Type B pancreatic cell (in vitro differentiated cells): ENCODE measurements at places on chromosomes 11 and 22. TPM values are rescaled to one million over a fixed set of nuclear protein-coding genes. Genes with fewer than 3 reads are reported as not detected.

- no peaks in the 10 kb centered on the region for H3K4me1 ChIP-seq
- H3K4me3 ChIP-seq = no peak overlapping the region
- H3K36me3 ChIP-seq = no peaks in the 10 kb centered on the region
- no peaks in the 10 kb centered on the region for H3K27me3 ChIP-seq
These were observed 1.5 kb downstream of the PRR33 start for GRCh38 chr11:1889941-1890855.

GRCh38 chr11:78406568-78407196 is 10.9 kb downstream of the GAB2 start:
- no peak overlapping the region for H3K4me3 ChIP-seq
- DNase-seq = no peak
- H3K27me3 ChIP-seq = no peaks in the 10 kb centered on the region
- no peaks in the 10 kb centered on the region for H3K4me1 ChIP-seq
- H3K27ac ChIP-seq = no peak overlapping the region
- H3K36me3 ChIP-seq = peaks cover 42% of the 10 kb centered on the region

MUC5AC gene
- total RNA-seq = 0.10 and 1.4 TPM in 2 replicates

SOX6 gene
- 8.7 and 24.9 TPM in 2 replicates for total RNA-seq

- no peak overlapping the region for H3K4me3 ChIP-seq
- no peak for DNase-seq
- H3K4me1 ChIP-seq = peaks cover 4% of the 10 kb centered on the region
- peaks cover 15% of the 10 kb centered on the region for H3K36me3 ChIP-seq
- H3K27ac ChIP-seq = no peak overlapping the region
These were observed 60.0 kb downstream of the SPECC1L start for GRCh38 chr22:24330636-24331035.

KIAA1671 gene
- 22.9 and 28.5 TPM in 2 replicates for total RNA-seq

GRCh38 chr22:46578824-46579561 is 41.2 kb upstream of the GRAMD4 start:
- peak overlapping the region; percentile 78 for H3K27ac ChIP-seq
- no peak for DNase-seq

CASP5 gene
- total RNA-seq = 0.95 TPM in 1 of 2 replicates, not detected in the other

GRCh38 chr11:68302670-68303069 is 9.7 kb upstream of the LRP5 start:
- no peak for DNase-seq
- no peaks in the 10 kb centered on the region for H3K27me3 ChIP-seq
- no peak overlapping the region for H3K27ac ChIP-seq
- H3K4me1 ChIP-seq = no peaks in the 10 kb centered on the region
- no peak overlapping the region for H3K4me3 ChIP-seq

- no peak overlapping the region for H3K27ac ChIP-seq
- H3K36me3 ChIP-seq = no peaks in the 10 kb centered on the region
- H3K4me3 ChIP-seq = no peak overlapping the region
- DNase-seq = peak; percentile 58
These were observed 11.3 kb downstream of the C11orf21 start for GRCh38 chr11:2290351-2290841.

DNA sequence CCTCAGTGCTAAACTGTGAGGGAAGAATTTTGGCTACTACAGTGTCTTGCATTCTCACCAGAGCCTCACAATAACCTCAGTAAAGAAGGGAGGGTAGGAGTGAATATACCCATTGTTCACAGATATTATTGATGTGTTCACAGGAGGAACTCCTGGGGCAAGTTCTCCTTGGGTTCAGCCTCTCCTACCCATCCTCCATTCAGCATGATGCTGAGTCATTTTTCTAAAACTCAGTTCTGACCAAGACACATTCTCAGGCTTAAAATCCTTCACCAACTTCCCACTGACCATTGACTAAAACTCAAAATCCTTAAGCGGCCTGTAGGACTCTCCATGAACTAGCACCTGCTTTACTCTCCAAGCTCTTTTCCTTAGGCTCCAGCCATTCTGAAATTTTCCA is 48.7 kb downstream of the SYTL2 start:
- H3K36me3 ChIP-seq = no peaks in the 10 kb centered on the region
- H3K27ac ChIP-seq = no peak overlapping the region
- no peak for DNase-seq
- H3K4me3 ChIP-seq = no peak overlapping the region

GRCh38 chr22:42171946-42172719 is 41.5 kb upstream of the CYP2D6 start:
- peak overlapping the region; percentile 16 for H3K27ac ChIP-seq
- H3K4me1 ChIP-seq = peaks cover 51% of the 10 kb centered on the region
- H3K36me3 ChIP-seq = peaks cover 6% of the 10 kb centered on the region
- no peaks in the 10 kb centered on the region for H3K27me3 ChIP-seq
- DNase-seq = no peak

- H3K4me1 ChIP-seq = peaks cover 12% of the 10 kb centered on the region
- peaks cover 4% of the 10 kb centered on the region for H3K36me3 ChIP-seq
- no peak for DNase-seq
- H3K27me3 ChIP-seq = no peaks in the 10 kb centered on the region
- H3K27ac ChIP-seq = peak overlapping the region; percentile 95
These were observed 1.3 kb downstream of the TRAF6 start for GRCh38 chr11:36508743-36509142.

KLHL22 gene
- total RNA-seq = 34.3 and 38.8 TPM in 2 replicates

GRCh38 chr11:33055375-33055774 is 16.0 kb downstream of the TCP11L1 start:
- H3K4me1 ChIP-seq = peaks cover 21% of the 10 kb centered on the region
- DNase-seq = no peak
- H3K4me3 ChIP-seq = no peak overlapping the region
- peaks cover 10% of the 10 kb centered on the region for H3K36me3 ChIP-seq

GRCh38 chr22:33465554-33465953 is 407.4 kb upstream of the SYN3 start:
- DNase-seq = no peak
- peaks cover 39% of the 10 kb centered on the region for H3K36me3 ChIP-seq
- no peaks in the 10 kb centered on the region for H3K27me3 ChIP-seq
- no peak overlapping the region for H3K27ac ChIP-seq
- no peak overlapping the region for H3K4me3 ChIP-seq
- peaks cover 23% of the 10 kb centered on the region for H3K4me1 ChIP-seq

BLID gene
- total RNA-seq = 0.33 and 0.48 TPM in 2 replicates

- H3K27me3 ChIP-seq = no peaks in the 10 kb centered on the region
- H3K27ac ChIP-seq = no peak overlapping the region
- DNase-seq = no peak
- H3K4me1 ChIP-seq = peaks cover 3% of the 10 kb centered on the region
- H3K36me3 ChIP-seq = no peaks in the 10 kb centered on the region
These were observed 640 bp upstream of the ZDHHC8 start for GRCh38 chr22:20130731-20131596.
